ENCODE measurements at places on chromosomes 7 and 10.

DNA sequence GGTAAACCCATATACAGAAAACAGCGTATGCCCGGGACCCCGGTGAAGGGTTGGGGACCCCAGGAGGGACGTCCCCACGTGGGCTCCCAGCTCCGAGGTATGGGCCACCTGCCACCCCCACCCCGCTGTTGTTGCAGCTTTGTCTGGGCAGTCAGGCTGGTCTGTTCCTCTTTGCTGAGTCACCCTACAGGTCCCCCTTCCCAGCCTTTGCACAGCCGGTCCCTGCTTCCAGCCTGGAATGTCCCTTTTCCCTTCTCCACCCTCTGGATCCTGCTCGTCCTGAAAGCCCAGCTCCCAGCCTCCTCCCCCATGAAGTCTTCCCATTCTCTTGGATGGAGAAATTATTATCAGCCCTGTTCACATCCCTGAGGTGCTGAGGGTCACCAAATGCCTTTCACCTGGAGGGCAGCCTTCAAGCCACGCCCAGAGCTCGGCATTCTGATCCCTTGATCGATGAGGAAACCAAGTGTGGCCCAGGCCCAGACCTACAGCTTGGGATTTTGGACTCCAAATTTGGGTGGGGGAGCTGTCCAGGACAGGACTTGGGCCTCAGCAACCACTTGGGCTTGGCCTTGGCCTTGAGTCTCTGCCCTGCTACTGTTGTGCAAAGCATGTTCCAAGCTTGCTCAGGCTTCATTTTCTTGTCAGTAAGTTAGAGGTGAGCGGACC is 2.6 kb downstream of the CLDN4 start:
- DNase-seq: no peak

DNA sequence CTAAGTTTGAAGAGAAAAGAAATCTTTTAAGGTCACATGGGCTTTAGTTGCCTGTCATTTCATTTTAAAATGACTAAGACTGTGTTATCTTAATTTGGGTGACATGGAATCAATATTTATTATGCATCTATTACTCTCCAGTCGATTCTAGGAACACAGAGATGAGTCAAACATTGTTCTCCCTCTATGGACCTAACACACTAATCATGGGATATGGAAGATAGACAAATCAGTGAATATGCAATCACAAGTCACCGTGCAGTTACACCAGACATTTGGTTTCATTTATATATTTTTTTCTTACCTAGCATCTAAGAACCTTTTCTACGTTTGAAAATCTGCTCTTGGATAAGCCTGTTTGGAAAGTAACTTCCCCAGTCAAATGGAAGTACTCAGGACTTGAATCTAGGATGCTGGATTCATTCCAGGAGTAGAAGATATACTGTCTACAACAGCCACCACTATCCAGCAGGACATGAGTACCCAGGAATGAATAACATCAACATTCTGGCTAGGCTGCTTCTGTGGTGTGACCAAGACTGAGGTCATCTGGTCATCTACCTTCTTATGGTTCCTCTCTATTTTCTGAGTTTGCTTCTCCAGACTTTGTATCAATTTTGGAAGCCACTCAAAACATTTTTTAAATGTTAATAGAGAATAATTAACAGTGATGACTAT is 902.9 kb upstream of the LRRN3 start:
- no peak for DNase-seq

DNA sequence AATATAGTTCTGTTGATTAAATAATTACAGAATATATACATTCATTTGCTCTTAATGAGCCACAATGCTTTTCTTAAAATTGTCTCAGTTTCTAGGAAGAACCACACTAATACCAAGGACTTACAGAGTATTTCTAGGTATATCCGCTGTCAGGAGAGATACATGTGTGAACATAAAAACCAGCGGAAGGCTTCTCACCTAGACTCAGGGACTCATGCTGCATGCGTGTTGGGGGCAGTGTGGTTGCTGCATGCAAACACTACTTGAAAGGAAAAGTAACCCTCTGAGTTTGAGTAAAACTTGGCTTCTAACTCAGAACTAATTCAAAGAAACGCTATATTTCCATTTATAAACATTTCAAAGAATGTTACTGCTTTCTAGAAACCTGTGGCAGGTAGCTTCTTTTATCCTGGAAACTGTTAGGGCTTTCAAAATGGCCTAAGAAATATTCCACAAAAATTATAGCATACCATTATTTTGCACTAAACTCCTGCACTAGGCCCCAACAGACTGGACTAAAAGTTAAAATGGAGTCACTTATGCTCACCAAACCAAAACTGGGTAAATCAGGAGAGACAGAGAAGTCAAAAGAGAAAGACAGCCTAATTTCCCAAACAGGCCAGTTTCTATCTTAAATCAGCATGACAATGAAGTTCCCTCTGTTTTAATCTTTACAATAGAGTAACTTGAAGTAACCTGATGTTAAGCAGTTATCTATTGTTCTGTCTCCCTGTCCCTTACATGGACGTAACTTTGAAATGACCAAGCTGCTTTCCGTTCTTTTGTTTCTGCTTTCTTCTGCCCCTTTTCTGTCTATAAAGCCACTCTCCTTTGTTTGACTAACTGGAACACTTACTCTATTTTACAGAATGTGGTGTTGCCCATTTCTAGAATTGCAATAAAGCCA is 95.2 kb upstream of the FAM133B start:
- no peak for DNase-seq

GRCh38 chr10:116254422-116255155 is 18.4 kb downstream of the GFRA1 start:
- no peak for DNase-seq

GRCh38 chr7:121026577-121027111 is 38.1 kb downstream of the CPED1 start:
- no peak for DNase-seq

GRCh38 chr10:61455656-61456055 is 2.5 kb upstream of the TMEM26 start:
- DNase-seq: peak; percentile 52

DNA sequence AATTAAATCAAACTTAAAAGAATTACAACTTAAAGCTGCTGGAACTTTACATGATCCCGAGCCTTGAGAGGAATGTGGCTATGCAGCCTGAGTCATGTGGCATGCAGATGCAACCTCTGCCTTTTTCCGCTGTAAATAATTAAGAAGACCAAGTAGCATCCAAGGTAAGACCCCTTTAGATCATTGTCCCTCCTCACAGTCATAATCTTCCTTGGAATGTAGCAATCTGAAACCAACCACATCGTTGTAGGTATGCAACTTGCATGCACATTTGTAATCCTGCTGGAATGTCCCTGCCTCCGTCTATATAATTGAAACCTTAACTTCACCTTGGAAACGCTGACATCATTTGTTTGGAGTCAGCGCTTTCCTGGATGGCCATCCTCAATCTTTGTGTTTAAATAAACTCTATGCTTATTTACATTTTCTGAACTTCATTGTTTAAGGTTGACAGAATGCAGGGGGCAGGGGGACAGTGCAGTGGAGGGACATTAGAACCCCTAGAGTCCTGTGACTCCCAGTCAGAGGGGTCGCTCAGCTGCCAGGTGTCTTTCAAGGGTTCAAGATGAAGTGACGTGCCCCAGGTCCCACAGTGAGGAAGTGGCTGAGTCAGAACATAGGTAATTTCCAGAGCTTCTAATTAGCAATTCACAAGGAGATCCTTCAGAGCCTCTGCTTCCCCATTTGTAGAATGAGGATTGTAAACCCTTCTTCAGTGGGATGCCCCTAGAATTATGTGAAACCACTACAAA is 110.7 kb downstream of the RALA start:
- DNase-seq: peak; percentile 24

- DNase-seq: no peak
Observed at GRCh38 chr7:112059675-112060074, 146.5 kb downstream of the DOCK4 start.

All from suppressor macrophage (primary cell).